T-helper 2 cell (primary cell): ENCODE measurements at places on chromosomes 11 and 22.

DNA sequence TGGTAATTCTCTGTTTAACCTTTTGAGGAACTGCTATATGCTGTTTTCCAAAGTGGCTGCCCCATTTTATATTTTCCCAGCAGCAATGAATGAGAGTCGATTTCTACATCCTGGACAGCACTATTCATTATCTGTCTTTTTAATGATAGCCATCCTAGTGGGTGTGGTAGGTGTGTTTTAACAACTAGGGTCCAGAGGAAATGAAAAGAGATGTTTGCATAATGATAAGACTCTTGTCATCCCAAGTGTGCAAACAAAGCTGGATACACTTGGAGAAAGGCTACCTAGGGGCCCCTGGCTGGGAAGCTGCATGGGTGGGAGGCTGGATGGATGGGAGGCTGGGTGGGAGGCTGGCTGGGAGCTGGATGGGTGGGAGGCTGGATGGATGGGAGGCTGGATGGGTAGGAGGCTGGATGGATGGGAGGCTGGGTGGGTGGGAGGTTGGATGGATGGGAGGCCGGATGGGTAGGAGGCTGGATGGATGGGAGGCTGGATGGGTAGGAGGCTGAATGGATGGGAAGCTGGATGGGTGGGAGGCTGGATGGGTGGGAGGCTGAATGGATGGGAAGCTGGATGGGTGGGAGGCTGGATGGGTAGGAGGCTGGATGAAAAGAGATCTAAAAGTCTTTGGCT, 158.0 kb downstream of the DSCAML1 start:
- no peak for DNase-seq

DNA sequence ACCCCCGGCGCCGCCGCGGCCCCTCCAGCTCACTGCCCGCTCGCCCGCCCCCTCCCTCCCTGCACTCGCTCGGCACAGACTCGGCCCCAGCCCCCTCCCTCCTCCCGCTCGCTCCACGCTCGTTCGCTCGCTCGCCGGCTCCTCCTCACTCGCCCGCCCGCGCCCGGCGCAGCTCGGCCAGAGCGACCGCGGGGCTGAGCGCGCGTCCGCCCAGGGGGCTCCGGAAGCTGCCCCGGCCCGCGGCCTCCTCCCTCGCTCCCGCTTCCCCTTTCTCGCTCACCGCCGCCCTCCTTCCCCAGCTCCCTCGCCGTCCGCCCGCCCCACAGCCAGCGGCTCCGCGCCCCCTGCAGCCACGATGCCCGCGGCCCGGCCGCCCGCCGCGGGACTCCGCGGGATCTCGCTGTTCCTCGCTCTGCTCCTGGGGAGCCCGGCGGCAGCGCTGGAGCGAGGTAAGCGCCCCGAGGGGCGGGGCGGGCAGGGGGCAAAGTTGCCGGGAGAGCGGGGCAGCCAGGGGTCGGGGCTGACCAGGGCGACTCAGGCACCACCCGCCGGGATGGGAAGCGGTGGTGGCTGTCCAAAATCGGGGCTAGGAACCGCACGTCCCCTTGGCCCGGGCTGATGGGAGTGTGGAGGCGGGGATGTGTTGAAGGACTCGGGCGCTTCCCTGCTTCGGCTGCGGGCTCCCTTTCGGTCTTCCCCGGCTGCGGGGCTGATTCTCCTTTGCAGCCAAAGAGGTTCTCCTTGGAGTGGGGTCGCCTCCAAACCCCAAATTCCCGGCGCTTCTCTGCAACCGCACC, at the start of gene SEZ6L:
TSS of gene SEZ6L (plus strand) at position 148 of the 797 bp plus-strand sequence. CDS start at position 356, 208 bp downstream.
- DNase-seq: no peak

GRCh38 chr11:68545796-68546195, 85.2 kb downstream of the PPP6R3 start:
- no peak for DNase-seq

DNA sequence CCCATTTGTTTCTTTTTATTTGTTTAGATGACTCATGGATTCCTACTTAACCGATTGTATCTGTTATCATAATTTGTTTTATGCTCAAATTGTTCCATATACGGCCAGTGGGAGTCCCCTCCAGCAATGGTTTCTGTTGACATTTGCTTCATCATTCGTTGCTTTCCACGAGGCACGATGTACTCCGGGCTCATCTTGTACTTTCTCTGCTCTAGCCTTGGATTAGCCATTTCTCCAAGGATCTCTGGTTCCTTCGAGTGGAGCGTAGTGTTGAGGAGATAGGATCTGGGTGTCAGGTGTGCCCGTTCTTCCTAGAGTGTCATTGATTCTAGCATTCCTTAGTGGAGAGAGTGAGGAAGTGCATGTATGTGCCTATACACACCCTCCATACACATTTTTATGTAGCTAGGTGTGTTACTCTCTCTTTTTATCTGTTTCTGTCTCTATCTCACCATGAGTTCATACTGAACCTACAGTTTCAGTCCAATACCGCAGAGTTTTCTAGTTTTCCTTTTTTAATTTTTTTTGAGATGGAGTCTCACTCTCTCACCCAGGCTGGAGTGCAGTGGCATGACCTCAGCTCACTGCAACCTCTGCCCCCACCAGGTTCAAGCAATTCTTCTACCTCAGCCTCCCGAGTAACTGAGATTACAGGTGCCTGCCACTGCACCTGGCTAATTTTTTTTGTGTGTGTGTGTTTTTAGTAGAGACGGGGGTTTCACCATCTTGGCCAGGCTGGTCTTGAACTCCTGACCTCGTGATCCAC, 31.4 kb downstream of the TECTA start:
- no peak for DNase-seq

DNA sequence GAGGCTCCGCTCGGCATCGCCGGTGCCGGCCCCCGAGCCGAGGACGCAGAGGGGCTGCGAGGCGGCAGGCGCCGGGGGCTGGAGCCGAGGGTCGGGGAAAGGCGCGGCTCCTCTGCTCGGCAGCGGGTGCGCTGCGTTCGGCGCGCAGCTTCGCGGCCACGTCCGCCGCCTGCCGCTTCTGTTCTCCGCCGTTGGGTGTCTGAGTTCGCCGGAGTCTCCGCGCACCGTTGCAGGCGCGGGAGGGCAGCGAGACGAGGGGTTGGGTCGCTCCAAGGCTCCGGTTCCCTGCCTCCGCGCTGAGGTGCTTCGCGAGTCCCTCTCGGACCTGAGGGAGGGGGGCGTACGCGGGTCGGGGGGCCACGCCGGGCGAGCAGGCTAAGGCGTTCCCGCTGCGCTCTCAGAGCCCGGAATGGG, 347 bp downstream of the MN1 start:
- no peak for DNase-seq

GRCh38 chr22:43925433-43926348, 2.1 kb downstream of the PNPLA3 start:
- DNase-seq: no peak

DNA sequence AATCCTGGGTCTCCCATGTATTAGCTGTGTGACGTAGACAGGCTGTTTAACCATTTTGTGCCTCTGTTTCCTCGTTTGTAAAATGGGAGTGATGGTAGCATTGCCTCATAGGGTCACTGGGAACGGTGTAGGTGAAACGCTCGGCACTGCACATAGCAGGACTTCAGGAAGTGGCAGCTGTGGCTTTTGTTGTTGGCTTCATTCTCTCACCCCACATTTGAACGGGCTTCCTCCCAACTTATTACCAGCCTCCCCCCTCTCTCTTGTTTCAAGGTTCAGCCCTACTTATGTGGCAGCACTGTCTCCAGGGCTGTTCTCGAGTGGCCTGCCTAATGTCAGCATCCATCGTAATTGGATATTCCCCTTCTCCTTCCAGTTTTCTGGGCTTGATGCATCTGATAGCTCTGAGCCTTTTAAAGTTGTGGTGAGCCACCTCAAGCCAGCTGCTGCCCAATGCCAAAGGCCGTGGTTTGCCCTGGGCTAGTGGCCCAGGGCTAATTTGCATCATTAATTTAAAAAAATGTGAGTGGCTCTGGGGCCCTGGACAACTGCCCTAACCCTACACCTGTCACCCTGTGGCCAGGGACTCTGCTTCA, 217.8 kb upstream of the TBCEL start:
- DNase-seq: no peak

DNA sequence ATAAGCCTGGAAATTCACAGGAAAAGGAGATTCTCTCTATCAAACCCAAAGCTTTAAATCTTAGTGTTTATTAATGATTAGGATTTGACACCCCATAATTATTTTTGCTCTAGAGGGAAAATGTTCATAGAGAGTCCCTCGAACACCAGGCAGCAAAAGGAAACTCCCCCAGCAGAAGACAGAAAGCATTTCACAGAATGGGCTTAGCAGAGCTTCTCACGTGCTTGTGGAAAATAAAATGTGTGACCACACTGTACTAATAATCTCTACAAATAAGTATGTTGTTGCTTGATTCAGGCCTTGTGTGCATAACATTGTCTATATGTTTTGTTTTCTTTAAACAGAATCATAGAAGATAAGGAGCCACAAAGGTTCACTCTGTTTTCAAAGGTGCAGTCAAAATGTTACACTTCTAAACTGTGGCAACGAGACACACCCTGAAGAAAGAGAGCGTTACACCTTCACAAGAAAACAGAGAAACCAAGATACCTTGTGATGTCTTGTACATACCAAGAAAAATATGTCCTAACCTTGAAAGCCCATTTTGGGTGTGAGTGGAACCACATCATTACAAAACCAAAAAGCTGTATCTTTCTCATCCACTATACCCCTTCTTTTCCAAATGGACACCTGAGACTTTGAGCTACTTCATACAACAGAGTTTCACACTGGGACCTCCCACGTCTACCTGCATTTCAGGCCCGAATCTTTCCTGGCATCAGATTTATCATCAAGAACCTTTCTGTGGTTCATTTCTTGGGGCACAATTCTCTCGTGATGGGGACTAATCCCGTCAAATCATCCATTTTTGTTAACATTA, 282.5 kb downstream of the ETS1 start:
- peak; percentile 66 for DNase-seq

GRCh38 chr11:35347921-35348331, 71.4 kb downstream of the SLC1A2 start:
- DNase-seq: no peak

GRCh38 chr22:27867085-27867952, 51.7 kb downstream of the PITPNB start:
- no peak for DNase-seq

DNA sequence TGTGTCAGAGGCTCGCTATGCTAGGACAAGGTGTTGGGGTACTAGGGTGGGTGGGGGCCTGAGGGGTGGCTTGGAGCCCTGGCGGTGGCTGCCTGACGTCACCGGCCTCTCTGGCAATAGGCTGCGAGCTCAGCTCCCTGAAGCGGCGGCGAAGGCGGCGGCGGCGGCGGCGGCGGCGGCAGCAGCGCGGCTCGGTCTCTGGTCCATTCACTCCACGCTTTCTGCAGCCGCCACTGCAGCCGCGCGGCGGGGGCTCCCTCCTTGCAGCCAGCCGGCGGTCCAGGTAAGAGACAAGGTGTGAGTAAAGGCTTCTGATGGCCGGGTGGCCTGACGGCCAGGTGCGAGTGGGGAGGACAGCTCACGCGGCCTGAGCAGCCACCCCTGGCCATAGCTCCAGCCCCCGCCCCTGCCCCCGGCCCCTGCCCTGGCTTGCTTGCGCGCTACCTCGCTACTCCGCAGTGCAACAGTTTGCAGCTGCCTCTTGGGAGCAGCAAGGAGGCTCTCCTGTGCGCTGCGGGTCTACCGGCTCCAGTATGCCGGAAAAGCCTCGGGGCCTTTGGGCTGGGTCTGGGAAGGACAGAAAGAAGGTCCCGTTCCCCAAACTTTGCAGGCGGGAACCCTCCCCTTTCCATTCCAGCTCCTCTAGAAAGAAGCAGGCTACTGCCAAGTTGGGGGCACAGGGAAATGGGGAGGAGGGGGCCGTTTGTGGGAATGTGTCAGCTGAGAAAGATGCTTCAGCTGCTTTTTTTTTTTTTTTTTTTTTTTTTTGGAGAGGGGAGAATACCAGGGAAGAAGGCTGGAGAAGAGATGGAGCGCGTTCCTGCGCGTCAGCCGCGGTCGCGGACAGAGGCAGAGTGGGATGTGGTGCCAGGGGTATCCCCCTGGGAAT, at the start of gene C11orf87:
TSS of gene C11orf87 (plus strand) at position 210 of the 889 bp plus-strand sequence. CDS start 1,444 bp downstream, outside the sequence.
- DNase-seq: no peak

GRCh38 chr11:11318461-11318860, 34.6 kb downstream of the CSNK2A3 start:
- no peak for DNase-seq

- DNase-seq: peak; percentile 1
Observed at GRCh38 chr11:3136546-3137455, 28.3 kb downstream of the OSBPL5 start.

DNA sequence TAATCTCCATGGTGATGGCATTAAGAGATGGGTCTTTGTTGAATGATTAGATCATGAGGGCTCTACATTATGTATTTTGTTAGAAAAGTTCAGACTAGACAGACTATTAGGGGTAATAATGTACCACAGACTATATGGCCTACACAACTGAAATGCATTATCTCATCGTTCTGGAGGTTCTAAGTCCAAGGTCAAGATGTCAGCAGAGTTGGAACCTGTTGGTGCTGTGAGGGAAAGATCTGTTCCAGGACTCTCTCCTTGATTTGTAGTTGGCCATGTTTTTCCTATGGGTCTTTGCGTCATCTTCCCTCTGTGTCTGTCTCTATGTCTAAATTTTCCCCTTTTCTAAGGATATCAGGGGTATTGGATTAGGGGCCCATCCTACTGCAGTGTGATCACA, 8.4 kb upstream of the GLYATL1 start:
- no peak for DNase-seq

DNA sequence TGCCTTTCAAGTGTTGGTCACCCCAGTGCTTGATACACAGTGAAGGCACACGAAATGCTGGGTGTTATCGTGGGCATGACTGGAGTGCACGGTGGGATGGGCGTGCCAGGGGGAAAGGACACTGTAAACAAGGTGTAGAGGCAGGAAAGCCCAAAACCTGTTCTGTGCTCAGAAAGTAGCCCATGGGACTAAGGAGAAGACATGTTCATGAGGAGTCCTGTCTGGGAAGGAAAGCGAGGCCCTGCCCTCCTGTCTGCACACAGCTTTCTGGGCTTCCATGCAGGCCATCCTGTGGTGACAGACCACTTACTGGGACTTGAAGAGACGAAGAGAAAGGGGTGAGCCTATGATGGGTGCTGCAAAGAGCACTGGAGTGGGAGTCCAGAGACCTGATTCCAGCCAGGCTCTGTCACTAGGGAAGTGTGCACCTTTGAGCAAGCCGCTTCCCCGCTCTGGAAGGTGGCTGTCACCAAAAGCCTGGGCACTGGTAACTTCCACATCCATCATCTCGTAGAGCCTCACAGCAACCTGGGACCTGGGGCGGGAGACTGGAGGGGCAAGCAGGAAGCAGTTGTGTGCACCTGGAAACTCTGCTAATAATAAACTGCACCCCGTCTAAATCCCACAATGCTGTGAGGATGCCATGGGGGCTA, 846 bp upstream of the POU2F3 start:
- no peak for DNase-seq

DNA sequence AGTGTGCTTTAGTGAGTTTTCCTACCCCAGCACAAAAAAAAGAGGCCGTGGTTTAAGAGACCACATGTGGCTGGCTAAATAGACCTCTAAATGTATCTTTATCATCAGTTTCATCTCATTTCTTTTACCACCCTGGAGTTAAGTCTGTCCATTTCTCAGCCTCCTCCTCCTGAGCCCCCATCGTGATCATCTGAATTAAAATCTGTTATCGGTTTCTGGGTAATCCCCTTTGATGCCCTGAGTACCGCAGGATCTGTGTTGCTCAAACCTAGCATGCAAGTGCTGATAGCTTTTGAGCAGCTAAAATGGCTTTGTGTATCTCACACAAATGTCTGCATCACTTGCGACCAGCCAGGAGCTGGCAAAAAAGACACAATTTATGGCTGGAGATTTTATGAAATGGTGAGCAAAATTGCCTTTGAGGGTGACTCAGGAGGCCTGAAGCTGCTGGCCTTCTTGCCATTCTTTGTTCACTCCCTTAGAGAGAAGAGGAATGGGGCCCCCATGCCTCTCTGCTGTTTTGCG, 236.5 kb downstream of the NTM start:
- DNase-seq: no peak
